Stimulated activated CD8-positive, alpha-beta memory T cell treated with anti-CD3 and anti-CD28 coated beads, Interleukin-7, amount 100 ng/mL, for 24 hours (primary cell): ENCODE measurements at places on chromosomes 2 and 18.

DNA sequence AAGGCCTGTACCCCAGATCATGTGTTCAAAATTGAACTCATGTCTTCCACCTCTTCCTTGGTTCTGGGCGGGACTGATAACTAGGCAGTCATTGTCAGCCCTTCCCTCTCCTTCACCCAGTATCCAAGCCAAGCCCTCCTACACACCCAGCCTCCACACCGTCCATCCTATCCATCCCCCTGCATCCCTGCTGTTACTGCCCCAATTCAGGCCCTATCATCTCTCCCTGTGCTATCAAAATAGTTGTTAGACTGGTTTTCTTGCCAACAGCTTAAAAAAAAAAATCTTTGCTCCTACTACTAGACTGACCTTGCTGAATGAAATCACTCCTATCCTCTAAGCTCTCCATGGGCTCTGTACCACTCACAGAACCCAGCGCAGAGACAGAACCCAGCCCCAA is 32.8 kb downstream of the TGFA start:
- DNase-seq = no peak

GRCh38 chr2:132901661-132902060 is 231.7 kb upstream of the LYPD1 start:
- DNase-seq = no peak

DNA sequence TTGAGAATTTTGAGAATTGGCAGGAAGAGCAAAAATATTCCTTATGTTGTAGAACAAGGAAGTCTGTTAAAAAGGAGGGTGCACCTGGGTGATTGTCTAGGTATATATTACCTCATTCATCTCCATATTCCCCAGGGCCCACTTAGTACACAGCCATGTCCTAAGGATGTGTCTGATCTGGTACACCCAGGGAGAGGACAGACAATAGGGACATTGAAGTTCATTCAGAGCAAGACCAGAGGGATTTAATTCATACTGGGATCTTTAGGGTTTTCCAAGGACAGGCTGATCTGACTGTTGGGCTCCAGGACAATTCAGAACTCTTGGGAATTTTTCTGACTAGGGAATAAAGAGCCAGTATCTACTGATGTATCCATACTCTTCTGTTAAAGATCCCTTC is 112.1 kb downstream of the PHLPP1 start:
- DNase-seq = no peak

DNA sequence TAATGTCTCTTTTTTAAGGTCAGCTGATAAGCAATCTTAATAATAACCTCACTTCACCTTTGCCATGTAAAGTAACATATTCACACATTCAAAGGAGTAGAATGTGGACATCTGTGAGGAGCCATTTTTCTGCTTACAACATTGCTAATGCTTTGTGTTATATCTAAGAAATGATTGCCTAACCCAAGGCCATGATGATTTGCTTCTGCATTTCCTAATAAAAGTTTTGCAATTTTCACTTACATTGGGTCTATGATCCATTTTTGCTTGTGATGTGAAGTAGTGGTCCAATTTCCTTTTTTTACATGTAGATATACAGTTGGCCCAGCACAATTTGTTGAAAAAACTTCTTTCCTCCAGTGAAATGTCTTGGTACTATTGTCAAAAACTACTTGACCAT is 22.0 kb downstream of the RELCH start:
- no peak for DNase-seq

DNA sequence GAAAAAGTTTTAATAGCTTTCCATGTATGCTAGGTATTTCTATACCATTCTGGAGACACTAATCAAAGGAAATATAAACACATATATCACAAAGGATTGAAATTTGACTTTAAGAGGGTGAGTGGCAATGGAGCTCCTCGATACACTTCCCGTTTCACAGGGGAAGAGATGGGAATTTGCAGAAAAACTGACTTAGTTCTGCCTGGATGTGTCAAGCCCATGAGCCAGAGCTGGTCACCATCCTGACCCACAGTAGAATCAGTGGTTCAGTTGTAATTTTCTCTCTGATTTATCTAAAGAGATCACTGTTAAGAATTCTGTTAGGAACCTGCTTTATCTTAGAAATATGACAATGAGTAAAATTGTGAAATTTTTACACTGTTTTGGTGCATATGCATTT is 34.2 kb downstream of the PLCL1 start:
- no peak for DNase-seq

- no peak for DNase-seq
Measured at GRCh38 chr2:84846041-84846663, 34.7 kb downstream of the TRABD2A start.

DNA sequence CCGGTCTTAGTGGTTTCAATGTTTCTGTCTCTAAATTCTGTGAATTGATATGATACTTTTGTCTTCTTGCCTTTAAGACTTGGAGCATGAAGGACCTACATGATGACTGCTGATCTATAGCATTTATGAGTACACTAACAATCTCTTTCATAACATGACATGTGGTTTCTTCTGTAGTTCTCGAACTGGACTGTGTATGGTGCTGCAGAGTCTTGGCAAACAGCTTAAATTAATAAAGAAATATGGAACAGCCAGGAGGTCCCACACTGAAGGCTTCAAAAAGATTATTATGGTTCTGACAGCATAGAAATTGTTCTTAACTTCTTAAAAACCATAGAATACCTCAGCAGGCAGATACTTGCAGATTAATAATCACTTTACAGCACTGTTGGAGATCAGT is 145.0 kb downstream of the DCC start:
- no peak for DNase-seq

GRCh38 chr2:56021136-56021474 is 97.5 kb upstream of the EFEMP1 start:
- no peak for DNase-seq
